ENCODE measurements at places on chromosomes 7 and 10.

DNA sequence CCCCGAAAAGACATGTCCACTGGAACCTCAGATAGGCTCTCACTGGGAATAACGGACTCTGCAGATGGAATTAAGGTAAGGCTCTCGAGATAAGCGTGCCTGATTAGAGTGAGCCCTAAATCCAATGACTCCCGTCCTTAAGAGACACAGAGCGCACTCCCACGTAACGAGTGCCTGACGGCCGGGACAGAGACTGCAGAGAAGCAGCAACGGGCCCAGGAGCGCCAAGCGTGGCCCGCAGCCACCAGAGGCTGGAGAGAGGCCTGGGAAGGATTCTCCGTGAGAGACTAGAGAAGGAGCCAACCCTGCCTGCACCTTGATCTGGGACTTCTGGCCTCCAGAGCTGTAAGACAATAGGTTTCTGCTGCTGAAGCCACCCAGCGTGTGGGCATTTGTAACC lies 20.0 kb upstream of the TNRC18 start:
- DNase-seq, result no peak

GRCh38 chr10:11527691-11528255 lies 83.7 kb downstream of the USP6NL start:
- peak; percentile 20 for DNase-seq

- no peak for DNase-seq
Measured at GRCh38 chr7:96300986-96301385, 20.9 kb downstream of the SLC25A13 start.

GRCh38 chr7:34087892-34088891 lies 182.9 kb downstream of the BMPER start:
- DNase-seq, result no peak

DNA sequence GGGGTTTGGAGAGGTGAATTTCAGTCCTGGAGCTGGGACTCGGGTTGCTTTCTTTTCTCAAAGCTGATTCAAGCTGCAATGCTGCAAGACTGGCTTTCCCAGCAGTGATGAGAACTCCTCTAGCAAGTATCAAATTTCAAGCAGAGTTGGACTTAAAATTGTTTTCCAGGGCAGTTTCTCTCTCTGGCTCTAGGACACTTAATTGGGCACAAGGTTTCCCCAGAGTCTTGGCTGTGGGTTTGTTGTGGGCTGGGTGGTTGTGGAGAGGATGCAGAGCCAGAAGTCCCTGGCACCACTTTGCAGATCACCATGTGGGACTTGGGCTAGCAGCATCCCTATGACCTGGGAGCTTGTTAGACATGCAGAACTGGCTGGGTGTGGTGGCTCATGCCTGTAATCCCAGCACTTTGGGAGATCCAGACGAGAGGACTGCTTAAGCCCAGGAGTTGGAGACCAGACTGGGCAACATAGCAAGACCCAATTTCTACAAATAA lies 16.8 kb downstream of the AKR1B15 start:
- DNase-seq, result no peak

GRCh38 chr7:114530057-114530611 lies 115.5 kb downstream of the FOXP2 start:
- DNase-seq, result no peak

DNA sequence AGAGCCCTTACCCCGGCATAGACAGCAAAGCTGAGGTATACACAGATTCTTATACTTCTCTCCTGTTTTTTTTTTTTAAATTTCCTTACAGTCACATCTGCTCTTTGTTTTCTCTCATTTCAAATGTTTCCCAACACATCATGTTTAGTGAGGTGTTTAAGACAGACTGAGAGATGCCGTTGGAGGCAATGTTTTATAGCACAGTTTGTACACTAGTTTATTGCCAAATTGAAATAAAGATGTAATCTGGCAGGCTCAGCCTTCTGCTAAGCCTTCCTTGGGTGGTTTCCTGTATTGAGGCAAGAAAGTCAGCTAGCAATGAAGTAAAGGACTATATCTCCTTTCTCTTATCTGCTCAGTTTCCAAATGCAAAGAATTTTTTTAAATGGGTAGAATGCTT lies 393.4 kb downstream of the SORCS1 start:
- no peak for DNase-seq

DNA sequence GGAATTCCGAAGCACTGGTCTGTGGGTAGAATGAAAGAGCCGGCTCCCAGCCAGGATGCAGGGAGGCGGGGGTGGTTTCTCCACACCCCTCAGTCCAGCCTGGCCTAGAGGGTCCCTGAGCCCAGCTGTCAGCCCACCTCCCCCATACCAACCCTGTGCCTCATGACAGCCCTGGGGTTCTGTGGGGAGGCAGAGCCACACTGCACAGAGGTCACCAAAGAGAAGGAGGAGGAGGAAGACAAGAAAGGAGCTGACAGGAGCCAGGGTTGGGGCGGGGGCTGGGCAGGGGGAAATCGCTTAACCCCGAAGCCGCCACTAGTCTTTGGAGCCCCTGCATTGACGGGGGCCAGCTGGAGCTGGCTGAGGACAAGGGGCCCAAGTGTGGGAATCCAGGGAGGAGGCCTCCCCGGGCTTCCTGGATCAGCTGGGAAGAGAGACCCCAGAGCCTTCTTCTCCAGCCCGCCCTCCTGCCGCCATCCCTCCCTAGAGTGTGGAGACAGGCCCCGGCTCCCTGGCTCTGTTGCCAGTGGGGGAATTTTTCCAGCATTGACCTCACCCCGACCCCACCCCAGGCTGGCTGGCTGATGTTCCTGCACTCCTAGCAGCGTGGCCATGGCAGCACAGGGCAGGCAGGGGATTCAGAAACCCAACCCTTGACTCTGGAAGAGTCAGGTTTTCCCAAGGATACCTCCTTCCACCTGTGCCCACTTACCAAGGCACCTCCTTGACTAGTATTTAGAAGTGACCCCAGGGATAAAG lies 32.5 kb downstream of the KAZALD1 start:
- no peak for DNase-seq

DNA sequence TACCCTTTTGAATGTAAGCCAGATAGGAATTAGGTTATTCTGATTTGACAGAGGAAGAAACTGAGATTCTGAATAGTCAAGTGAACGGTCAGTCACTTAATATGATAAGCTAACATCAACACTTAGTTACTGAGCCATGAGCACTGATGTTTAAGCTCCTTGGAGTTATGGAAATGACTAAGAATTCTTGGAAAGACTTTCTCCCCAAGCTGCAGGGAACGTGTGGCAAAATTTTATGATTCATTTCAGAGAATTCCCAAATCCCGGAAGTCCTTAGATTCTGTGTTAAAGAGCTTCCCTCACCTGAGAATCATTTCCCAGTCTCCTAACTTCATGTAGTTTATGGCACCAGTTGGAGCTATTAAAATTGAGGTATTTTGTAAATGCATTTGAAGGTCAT lies 330.9 kb downstream of the XPNPEP1 start:
- no peak for DNase-seq

DNA sequence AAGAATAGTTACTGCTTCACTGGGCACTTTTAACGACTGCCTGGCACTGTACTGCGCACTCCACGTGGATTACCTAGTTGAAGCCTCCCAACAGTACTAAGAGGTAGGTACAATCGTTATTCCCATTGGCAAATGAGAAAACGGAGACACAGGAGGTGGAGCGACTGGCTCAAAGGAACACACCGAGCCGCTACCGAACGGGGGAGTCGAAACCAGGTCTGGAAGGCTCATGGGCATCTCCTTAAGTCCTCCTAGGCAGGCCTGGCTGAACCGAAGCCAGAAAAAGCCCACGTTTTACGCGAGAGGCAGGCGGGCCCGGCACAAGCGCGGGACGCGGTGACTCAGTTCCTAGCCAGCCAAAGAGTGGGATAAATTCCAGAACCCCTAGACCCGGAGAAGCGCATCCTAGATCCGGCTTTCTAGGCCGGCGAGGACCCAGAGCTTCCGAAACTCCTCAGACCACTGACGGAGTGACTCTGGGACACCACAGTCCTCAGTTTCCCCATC lies 472 bp downstream of the PDAP1 start:
- DNase-seq, result peak; percentile 42

- no peak for DNase-seq
Measured at GRCh38 chr7:157027568-157028198, 17.2 kb upstream of the MNX1 start.

DNA sequence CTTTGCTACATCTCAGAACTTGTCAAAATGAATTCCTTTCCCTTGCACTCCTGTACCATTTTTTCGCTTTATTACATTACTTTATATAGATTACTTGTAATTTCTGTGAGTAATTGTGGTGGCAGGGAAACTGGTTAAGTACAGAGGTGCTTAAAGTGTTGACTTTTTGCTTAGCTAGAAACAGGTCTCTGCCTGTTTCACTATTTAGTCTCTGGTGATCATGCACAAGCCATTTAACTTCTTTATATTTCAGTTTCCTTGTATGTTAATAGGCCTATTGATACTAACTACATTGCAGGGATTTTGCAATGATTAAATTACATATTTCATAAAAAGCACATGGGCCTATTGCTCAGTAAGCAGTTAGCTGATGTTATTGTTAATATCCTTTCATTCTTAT lies 233.8 kb downstream of the PRKG1 start:
- DNase-seq, result no peak

DNA sequence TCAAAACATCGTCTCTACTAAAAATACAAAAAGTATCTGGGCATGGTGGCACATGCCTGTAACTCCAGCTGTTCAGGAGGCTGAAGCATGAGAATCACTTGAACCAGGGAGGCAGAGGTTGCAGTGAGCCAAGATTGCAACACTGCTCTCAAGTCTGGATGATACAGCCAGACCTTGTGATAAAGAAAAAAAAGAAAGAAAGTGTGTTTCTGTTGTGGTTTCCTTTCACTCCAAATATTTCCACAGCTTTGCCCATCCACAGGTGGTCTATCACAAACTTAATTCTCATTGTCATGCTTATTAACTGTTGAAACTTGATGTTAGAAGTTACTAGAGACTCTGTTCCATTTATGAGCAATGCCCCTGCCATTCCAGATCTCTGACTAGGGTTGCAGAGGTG lies 316.0 kb upstream of the SEMA3C start:
- DNase-seq, result no peak

GRCh38 chr7:151317936-151318335 lies 23.7 kb upstream of the NUB1 start:
- DNase-seq, result no peak

DNA sequence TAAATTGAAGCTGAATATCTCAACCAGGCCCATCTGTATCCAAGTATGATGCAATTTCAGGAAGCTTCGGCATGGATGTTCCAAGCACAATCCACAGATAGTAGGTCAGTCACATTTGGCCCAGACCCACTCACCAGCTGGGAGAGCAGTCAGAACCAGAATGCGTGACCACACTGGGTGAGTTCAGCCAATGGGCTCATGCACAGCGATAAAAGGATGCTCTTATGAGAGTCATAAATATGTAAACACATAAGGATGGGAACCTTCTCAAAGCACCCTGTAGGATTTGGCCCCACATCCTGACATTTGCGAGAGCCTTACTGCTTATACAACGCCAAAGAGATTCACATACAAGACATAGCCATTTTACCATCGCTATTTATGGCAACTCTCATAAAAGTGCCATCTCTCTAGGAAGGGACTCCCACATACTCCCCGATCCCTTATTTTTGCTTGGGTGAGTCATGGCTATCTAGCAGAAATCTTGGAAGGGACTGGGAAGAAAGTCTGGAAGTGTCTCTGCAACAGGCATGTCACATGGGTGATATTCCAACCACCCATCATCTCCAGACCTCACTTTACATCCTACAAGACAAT lies 3.0 kb downstream of the AFAP1L2 start:
- DNase-seq, result no peak

GRCh38 chr7:31445686-31446355 lies 68.1 kb upstream of the ITPRID1 start:
- no peak for DNase-seq

GRCh38 chr10:5105626-5106025 lies 11.4 kb downstream of the AKR1C3 start:
- DNase-seq, result no peak

GRCh38 chr10:131559450-131559911 lies 248.0 kb upstream of the TCERG1L start:
- DNase-seq, result no peak

GRCh38 chr10:93160829-93161228 lies 87.1 kb downstream of the CYP26A1 start:
- no peak for DNase-seq

- DNase-seq, result no peak
Measured at GRCh38 chr7:18353339-18353738, 142.2 kb upstream of the HDAC9 start.
